Stimulated activated CD4-positive, alpha-beta T cell treated with anti-CD3 and anti-CD28 coated beads, Interleukin-15, amount 100 ng/mL, for 24 hours (primary cell): ENCODE measurements at places on chromosomes 2 and 18.

- DNase-seq, result no peak
These were observed 56.4 kb downstream of the CRIM1 start for GRCh38 chr2:36411962-36412444.

DNA sequence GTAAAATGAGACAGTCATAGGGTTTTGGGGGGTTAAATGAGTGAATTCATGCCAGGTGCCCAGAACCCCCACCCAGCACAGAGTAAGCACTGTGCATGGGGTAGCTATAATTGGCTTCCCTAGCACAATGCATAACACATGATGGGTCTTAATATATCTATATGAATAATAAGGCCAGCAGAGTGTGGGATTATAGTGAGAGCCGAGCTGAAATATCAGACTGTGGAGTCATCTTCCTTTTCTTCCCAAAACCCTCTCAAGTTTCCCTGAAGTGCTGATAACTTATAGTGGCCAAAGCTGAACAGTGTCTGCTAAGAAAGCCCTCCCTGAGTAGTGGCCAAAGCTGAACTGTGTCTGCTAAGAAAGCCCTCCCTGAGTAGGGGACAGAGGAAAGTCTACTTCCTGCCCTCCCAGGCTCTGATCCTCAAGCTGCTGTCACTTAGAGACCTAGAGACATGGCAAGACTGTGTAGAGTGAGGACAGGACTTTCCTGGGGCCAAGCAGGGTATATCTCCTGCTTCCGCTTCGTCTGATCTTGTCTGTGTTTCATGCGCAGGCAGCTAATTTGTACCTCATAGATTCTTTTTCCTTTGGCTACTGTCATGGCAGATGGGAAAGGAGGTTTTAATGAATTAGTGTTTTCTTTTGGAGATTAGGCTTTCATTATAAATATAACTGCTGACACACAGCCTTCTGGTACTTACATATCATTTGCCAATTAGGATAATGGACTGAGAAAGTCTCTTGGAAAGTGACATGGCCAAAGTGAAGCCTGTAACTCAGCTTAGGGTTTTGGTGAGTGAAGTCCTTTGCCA lies 94.9 kb downstream of the FHOD3 start:
- DNase-seq, result no peak

DNA sequence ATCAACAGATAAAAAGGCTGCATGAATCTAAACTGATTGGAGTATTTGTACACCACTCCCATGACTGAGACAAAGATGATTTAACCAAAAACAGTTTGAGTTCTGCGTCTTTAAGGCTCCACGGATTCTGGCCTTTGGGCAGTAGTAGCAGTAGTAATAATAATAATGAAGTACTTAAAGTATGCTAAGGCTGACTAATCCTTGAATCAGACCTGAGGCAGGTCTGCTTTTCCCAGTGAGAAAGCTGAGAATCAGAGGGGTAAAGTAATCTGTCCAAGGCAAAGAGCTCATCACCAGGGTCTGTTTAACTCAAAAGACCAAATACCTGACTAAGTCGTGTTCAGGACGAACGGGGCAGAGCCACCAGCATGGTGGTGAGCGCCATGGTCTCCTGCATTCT lies 61.4 kb downstream of the ID2 start:
- no peak for DNase-seq

- no peak for DNase-seq
These were observed 803 bp upstream of the FIGN start for GRCh38 chr2:163736433-163737189.

GRCh38 chr2:215136669-215137328 lies 1.6 kb downstream of the ABCA12 start:
- DNase-seq, result no peak

- DNase-seq, result no peak
These were observed 59.3 kb downstream of the CD8B2 start for GRCh38 chr2:106546391-106546990.
